Activated naive CD4-positive, alpha-beta T cell treated with anti-CD3 and anti-CD28 coated beads, Interleukin-2, amount 50 U/mL, for 72 hours (primary cell): ENCODE measurements at places on chromosomes 11 and 22.

GRCh38 chr11:57467508-57468157 is 7.3 kb downstream of the RTN4RL2 start:
- no peak for DNase-seq

DNA sequence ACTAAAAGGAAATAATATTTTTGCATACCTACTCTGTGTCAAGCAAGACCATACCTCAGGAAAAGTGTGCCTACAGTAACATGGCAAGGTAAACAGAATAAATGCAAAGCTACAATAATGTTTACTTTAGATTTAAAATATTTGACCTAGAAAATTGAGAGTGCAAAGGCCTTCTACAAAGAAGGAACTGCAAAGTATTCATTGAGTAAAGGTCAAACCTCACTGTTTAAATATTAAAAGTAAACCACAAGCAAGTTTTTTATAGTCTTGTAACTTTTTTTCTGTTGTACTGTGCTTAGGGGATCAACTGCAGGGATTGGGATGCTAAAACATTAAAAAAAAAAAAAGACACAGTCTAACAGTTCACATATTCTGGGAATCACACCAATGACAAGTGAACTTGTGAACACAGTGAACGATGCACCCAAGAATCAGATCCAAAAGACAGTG is 48.8 kb downstream of the CWF19L2 start:
- no peak for DNase-seq

DNA sequence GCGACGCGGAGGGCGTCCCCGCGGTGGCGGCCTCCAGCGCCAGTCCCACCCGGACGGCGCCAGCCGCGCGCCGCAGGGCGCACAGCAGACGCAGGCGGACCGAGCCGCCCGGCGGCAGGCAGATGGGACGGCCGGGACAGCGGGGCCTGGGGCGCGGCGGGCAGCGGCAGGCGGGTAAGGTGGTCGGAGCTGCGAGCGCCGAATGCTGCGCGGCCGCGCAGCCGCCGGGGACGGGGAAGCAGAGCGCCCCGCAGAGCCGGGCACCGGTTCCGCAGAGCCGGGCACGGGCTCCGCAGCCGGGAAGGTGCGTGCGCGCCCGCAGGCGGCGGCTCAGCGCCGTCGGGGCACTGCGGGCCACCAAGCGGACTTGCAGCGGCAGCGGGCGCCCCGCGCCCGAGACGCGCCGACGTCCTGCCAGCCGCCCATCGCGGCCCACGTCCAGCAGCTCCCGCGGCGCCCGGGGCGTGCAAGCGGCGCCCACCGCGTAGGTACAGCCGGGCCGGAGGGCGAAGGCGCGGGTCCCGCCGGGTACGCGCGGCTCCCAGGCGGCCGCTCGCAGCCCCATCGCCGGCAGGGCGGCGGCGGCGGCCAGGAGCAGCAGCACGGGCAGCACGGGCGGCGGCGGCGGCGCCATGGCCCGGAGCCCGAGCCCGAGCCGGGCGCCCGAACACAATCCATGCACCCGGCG is 739 bp downstream of the CELSR1 start:
- no peak for DNase-seq

- DNase-seq = no peak
These were observed 6.4 kb upstream of the CDPF1 start for GRCh38 chr22:46256358-46256958.
